ENCODE measurements at places on chromosomes 5 and 9.

DNA sequence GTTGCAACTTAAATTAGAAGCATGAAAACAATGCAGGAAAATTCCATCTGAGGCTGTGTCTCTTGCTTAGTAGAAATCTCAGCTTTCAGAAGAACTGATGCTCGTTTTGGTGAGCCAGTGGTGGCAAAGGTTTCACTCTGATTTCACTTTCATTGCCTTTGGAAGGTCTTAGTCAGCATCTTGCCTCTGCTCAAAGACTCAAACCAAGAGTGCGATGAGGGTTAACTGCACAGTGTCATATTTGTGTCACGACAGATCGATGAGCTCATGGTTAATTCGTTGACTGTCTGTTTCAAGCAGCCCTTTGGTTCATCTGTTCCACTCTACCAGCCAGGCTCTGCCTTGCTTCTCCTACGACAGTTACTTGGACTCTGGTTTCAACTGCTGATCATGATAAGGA is 331.3 kb upstream of the KIF2A start:
- no peak for DNase-seq

- DNase-seq, result no peak
These were observed 483.8 kb downstream of the DMAC1 start for GRCh38 chr9:7315746-7316145.

DNA sequence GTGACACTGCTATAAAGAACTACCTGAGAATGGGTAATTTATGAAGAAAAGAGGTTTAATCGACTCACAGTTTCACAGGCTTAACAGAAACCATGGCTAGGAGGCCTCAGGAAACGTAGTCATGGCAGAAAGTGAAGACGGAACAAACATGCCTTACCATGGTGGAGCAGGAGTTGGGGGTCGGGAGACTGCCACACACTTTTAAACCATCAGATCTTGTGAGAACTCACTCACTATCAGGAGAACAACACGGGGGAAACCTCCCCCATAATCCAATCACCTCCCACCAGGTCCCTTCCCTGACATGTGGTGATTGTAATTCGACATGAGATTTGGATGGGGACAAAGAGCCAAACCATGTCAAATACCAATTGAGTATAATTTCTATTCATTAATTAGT is 2392.6 kb upstream of the C9orf72 start:
- DNase-seq, result no peak

- no peak for DNase-seq
These were observed 80.2 kb downstream of the PHF2 start for GRCh38 chr9:93656426-93657239.

- DNase-seq, result no peak
These were observed 204.5 kb downstream of the SEMA6A start for GRCh38 chr5:116370149-116370548.

DNA sequence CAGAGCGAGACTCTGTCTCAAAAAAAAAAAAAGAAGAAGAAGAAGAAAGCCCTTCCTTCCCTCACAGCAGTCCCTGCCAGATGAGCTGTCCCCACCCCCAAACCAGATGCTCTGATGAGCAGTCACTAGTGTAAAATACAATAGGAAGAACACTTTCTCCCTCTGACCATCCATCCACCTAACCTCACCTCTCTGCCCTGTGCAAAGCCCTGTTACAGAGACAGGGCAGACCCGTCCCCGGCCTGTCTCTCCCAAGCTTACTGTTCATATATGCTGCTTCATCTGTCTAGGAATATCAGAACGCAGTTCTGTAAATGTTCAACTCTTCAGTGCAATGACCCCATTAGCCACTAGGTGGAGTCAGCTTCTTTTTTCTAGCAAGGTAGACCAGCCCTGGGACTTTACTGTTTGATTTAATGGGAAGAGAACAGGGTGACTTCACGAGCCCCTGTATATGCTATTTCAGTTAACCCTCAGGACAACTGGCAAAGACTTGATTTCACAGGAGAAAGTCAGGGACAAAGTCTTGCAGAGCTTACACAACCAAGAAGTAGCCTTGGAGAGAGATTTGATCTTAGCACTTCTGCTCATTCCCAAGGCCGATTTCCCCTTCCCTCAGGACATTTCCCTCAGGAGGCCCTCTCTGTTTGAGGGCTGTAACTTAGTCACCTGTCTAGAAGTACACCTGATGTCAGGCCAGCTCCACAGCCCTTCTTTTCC is 14.9 kb upstream of the FGFR4 start:
- peak; percentile 46 for DNase-seq

Data from central memory CD4-positive, alpha-beta T cell (primary cell).